HS-5 (cell line): ENCODE measurements at places on chromosomes 1 and 21.

- peak; percentile 90 for DNase-seq
Measured at GRCh38 chr1:187691439-187691838, 862.7 kb downstream of the PLA2G4A start.

- no peak for DNase-seq
Measured at GRCh38 chr1:31923901-31924535, 14.2 kb downstream of the PTP4A2 start.

DNA sequence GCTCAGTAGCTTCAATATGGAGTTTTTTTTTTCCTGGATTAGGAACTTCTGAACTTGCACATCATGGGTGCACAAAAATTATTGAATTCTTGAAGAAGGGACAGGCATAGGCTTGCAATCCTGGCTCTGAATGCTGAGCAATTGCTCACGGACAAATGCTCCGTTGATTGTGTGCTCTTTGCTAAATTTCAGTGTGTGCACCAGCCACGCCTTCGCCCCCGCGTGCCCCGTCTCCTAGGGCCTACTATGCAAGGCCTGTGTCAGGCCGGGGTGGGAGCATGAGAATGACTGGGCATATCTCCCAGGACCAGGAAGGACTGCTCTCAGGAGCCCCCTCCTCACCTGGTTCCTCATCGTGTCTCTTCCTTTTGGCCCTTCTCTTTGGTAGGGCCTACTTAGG, 17.4 kb downstream of the IL6R start:
- DNase-seq = no peak

- DNase-seq = no peak
Measured at GRCh38 chr1:82453511-82454185, 652.9 kb downstream of the ADGRL2 start.

DNA sequence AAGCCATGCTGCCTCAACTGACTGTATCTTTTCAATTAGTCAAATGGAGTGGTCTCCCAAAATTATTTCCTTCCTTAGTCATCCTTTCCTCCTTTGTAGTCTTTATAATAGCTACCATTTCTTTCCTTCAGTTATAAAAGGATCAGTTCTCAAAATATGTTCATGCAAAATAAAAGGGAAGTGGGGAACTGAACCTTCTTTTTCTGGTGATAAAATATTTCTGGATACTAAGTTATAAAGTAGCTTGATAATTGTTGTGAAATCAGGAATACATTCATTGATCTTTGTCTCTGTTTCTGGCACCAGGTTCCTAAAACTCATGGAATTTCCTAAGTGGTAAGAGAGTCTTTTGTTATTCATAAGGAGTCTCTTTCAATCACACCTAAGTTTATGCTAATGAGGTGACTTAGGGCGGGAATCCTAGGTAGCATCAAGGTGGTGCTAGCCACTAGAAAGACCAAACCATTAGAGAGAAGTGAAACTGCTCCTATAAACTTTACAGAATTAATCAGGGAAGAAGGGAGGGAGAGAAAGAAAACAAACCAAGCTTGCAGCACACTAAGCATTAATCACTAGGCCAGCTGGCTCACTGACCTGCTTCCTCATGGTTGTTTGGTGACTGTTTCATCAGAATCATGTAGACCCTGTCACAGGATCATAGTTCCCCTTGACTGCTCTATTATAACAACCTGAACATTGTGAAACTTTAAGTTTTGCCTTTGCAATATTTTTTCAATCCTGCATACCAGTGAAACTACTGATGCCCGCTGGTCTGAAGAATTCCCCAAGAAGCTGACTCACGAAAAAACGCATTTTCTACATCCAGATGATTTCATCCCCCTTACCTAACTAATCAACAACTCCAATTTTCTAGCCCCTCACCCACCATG, 161.6 kb upstream of the PTBP2 start:
- DNase-seq = peak; percentile 97

DNA sequence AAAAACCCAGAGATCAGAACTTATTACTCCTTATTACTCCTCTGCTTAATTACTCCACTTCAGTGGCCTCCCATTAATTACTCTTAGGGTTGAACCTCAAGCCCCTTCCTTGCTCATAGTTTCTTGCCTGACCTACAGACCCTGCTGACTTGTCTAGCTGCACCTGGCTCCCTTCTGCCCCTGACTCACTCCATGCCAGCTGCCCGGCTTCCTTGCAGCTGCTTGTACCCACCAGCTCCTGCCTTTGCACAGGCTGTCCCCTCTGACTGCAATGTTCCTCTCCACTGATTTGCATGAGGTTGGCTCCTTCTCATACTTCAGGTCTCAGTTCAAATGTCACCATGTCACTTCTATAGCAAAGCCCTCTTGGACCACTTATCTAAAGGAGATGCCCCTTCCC, 1.9 kb upstream of the PTPRU start:
- no peak for DNase-seq

GRCh38 chr1:11320153-11320936, 47.3 kb downstream of the UBIAD1 start:
- no peak for DNase-seq

- peak; percentile 15 for DNase-seq
Measured at GRCh38 chr21:22855581-22855980, 1857.4 kb downstream of the NCAM2 start.

DNA sequence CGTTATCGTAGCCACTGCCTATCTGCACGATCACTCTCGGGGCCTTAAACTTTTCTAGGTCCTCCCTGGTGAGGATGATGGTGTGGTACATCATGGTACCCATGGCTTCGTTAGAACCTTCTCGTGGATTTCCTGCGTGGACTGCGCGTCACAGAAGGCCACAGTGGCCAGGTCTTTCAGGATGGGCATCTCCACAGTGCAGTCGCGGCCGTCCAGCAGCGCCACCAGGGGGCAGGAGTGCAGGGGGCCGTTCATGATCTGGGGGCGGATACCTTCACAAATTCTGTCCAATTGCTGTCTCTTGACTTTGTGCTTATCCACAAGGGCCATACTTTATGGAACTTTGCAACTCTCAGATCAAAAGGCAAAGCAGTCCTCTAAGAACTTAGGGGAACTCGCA, 69.6 kb downstream of the WLS start:
- DNase-seq = no peak

- DNase-seq = no peak
Measured at GRCh38 chr1:178664278-178664677, 60.8 kb upstream of the RALGPS2 start.

DNA sequence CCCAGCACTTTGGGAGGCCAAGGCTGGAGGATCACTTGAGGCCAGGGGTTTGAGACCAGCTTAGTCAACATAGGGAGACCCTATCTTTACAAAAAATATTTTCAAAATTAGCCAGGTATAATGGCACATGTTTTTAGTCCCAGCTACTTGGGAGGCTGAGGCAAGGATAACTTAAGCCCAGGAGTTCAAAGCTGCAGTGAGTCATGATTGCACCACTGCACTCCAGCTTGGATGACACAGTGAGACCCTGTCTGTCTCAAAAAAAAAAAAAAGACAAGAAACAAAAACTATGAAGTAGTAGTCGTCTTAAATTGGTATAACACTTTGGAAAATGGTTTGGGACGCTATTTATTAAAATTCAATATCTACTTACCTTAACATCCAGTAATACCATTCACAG, 7.7 kb downstream of the AIM2 start:
- DNase-seq = no peak

- DNase-seq = peak; percentile 42
Measured at GRCh38 chr21:45869121-45870007, 112.2 kb upstream of the COL6A1 start.

GRCh38 chr1:61323681-61324328, 241.4 kb downstream of the NFIA start:
- DNase-seq = no peak
